ENCODE measurements at places on chromosomes 12 and 14.
A peak's percentile ranks its signal among the peaks of the same experiment; 100 is the strongest.

DNA sequence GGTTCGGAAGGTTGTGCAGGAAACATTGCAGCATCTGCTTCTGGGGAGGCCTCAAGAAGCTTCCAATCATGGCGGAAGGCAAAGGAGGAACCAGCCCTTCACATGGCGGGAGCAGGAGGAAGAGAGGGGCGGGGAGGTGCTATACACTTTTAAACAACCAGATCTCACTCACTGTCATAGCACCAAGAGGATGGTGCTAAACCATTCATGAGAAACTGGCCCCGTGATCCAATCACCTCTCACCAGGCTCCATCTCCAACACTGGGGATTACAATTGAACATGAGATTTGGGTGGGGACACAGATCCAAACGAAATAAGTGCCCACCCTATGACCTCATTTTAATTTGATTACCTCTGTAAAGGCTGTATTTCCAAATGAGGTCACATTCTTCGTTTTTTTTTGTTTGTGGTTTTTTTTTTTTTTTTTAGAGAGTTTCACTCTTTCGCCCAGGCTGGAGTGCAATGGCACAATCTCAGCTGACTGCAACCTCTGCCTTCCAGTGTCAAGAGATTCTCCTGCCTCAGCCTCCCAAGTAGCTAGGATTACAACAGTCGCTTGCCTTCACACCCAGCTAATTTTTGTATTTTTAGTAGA lies 11.4 kb upstream of the ORAI1 start:
- DNase-seq: no peak

- DNase-seq: peak; percentile 12
These were observed 185.6 kb upstream of the ARID2 start for GRCh38 chr12:45543887-45544286.

GRCh38 chr12:22481547-22482104 lies 62.7 kb downstream of the C2CD5 start:
- peak; percentile 82 for DNase-seq

GRCh38 chr12:6122201-6122600 lies 2.3 kb downstream of the VWF start:
- DNase-seq: no peak

- no peak for DNase-seq
These were observed 172.8 kb upstream of the KITLG start for GRCh38 chr12:88753066-88753465.

- DNase-seq: no peak
These were observed 16.9 kb upstream of the FAM222A start for GRCh38 chr12:109696485-109697269.

Data from NCI-H2171 treated with DMSO at 0.1 percent for 48 hours (cell line).